ENCODE measurements at places on chromosomes 16 and 17.

GRCh38 chr17:71725811-71726210, 395.0 kb upstream of the SOX9 start:
- no peak for DNase-seq

DNA sequence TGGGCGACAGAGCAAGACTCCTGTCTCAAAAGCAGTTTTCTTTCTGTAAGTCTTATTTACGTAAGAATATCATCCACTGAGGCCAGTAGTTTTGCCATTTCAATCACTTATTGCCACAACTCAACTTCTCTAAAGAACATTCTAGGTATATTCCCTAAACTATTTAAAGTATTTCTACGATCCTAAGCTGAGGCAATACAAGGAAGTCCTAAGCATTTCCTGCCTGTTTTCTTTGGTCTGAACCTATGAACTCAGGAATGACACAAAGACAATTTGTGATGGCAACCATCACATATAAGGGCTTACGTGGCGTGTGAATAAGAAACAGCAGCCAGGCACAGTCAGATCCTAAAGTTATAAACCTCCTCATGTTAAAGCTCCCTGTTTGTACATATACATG, 14.2 kb downstream of the USP36 start:
- DNase-seq: no peak

- DNase-seq: no peak
These were observed 5.8 kb upstream of the SPIRE2 start for GRCh38 chr16:89822188-89823086.

DNA sequence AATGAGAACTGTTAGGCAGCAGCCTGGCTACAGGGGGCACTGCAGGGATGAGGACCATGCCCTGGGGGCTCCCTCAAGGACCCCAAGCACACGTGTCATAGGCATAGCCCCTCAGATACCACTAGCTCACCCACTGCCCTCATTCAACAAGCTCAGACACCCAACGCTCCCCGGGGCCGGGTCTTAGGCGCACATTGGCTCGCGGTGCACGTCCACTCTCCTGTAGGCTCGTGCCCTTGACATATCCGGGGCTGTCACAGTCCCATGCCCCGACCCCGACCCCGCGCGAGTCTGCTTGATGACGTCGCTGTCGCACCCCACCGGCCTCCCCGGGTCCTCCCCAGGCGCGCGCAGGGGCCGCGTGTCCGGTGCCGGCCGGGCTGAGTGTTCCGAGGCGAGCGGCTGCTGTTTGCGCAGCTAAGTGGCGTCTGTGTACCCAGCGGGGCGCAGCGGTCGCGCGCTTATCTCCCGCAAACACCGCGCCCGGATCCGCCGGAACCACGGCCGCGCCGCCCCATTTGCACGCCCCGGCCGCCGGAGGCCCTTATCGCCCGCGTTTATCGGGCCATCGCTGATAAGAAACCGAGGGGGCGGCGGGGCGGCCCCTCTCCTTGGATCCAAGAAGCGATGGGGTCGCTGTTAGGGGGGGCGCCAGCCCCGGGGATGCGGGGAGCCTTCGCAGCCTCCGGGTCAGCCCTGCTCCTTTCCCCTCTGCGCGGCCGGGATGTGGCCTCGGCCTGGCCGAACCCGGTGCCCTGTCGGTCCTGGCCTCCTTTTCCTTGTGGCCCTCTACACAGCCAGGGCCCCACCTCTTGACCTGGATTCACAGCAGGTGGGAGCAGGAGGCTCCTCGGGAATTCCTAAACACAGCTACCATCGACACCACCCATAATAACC, 20.7 kb upstream of the NAGS start:
- DNase-seq: no peak

GRCh38 chr16:17654142-17654541, 183.4 kb upstream of the XYLT1 start:
- no peak for DNase-seq

DNA sequence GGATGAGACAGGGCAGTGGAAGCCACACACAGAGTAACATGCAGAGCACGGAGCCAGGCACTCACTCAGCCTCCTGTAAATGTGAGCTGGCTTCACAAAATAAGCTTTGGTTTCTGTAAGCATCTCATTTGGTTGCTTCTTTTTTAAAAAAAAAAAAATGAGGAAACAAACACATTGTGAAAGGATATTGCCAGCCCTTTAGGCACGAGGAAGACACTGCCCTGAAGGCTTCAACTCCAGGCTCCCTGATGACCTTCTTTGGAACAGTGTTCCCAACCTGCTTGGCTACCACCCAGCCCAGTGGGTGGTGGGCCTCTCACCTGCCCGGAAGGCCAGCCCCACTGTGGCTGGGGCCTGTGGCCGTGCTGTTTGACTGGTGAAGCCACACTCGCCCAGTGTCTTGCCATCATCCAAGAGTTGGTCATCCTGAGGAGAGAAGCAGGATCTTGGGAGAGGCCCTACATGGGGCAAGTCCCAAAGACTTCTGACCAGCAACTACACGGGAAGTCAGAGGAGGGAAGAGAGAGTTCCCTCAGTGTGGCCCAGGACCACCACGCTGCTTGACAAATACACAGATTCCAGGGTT, 1.9 kb downstream of the ELOB start:
- no peak for DNase-seq

- DNase-seq: no peak
These were observed 4.4 kb upstream of the RASL10B start for GRCh38 chr17:35726953-35727460.

DNA sequence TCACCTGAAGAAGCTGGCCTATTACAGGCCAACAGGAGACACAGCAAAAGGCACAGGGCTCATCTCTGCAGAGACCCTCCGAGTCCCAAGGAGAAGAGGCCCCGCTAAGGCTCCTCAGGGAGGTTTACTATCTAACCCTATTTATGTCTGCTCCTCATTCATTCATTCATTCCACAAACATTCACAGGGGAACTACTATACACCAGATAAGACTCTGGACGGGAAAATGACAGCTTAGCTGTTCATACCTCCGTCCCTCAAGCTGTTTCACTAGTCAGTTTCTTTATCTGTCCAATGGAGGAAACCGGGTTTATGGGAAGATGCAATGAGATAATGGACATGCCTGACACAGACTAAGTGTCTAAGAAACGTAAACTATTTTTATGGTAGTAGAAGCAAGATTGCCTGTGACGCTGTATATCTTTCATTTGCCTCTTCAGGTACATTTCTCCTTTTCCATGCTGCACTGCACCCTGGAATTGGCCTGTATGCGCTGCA, 62.1 kb downstream of the SRL start:
- no peak for DNase-seq

GRCh38 chr17:51742571-51742970, 415.9 kb downstream of the CA10 start:
- DNase-seq: no peak

- no peak for DNase-seq
These were observed 10.3 kb downstream of the KANSL1 start for GRCh38 chr17:46182961-46183360.

DNA sequence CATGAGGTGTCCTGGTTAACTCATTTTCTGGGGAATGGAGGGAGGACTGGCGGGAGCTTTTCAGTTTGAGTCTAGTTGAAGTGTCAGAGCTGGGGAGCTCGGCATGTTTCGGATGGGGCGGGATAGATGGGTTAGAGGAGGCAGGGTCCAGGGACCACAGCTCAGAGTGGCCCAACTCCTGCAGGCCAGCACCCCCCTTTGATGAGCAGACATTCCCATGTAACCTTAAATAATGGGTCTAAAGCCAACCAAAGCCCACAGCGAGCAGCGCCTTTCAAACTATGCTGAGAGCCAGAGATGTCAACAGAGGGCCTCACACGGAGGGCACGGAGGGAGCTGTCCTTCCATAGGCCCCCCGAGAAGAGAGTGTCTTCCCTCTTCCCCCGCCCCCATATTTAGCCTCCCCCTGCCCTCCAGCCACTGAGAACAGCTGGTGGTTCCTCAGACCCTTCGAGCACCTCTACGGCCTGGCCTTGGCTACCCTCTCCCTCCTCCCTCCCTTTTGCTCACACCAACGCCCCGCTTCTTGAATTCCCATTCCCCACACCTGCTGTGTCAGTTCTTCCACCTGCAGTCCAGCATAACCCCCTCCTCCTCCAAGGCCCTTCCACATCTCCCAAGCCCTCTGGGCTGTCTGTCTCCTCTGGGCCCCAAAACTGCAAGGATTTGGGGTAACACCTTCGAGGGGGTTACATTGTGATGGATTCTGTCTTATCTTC, 21.8 kb downstream of the RAB11FIP4 start:
- no peak for DNase-seq

Data from CD4-positive, alpha-beta T cell treated with Interferon gamma for 1 hour (primary cell).